ENCODE measurements at places on chromosomes 13 and 19.

GRCh38 chr19:1862424-1863327 is 703 bp downstream of the KLF16 start:
- DNase-seq, result no peak

DNA sequence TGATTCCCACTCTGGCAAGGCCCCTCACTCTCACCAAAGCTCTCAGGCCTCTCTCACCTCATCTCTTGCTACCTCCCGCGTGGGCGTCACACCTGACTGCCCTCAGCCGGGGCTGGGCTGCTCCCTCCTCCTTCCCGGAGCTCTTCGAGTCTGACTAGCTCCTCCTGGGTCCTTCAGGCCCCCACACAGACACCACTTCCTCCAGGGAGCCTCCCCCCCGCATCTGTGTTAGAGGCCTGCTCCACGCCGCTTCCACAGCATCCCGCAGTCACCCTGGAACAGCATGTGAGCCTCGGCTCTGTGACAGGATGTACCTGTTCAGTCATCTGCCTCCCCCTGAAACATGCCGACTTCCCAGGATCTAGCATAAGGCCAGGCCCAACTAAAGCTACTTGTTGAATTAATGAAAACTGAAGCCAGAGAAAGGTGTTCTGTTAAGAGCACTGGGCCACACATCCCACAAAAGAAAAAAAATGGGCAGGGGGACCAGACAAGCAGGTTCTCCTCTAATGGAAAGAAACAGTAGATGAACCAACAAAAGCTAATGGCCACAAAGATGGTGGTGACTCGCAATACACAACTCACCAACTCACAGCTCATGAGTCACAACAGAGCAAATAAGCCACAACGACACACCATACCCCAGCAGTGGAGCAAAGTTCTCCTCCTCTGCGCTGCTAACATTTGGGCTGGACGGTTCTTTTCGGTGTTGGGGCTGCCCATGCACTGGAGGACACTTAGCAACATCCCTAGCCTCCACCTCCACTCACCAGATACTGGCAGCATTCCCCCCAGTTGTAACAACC is 3.0 kb downstream of the PPP6R1 start:
- DNase-seq, result no peak

DNA sequence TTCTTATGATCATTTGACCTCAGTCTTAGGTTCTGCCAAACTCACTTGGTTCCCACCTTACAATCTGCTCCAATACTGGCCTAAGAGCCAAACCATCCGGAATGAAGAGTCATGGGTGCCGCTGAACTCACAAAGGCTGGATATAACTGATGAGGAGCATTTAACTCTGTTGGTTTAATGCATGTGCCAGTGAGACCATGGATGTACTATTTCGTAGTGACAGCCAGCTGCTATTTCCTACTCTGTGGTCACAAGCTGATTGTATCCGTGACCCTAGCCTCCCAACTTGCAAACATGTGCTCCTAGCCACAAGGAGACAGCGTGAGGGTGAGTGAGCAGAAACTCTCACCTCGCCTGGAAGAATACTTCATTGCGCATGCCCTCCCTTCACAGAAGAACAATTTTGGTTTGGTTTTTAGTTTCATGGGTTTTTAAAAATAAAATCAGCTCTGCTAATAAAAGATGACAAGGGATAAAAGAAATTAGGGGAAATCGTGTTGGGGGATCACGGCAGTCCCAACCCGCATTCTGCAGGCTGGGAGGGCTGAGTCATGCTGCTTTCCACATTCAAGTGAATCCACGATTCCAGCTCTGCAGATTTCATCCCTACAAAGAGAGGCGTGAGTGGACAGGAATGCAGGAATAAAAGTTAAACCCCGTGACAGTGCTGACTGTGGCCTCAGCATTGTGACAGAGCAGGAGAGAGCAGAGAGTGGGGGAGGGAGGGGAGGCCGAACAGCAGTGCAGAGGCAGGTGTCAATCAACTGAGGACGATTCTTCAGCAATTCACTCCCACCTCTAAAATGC is 66.8 kb upstream of the RAP2A start:
- DNase-seq, result no peak

GRCh38 chr19:3743486-3743885 is 18.0 kb downstream of the APBA3 start:
- DNase-seq, result no peak

DNA sequence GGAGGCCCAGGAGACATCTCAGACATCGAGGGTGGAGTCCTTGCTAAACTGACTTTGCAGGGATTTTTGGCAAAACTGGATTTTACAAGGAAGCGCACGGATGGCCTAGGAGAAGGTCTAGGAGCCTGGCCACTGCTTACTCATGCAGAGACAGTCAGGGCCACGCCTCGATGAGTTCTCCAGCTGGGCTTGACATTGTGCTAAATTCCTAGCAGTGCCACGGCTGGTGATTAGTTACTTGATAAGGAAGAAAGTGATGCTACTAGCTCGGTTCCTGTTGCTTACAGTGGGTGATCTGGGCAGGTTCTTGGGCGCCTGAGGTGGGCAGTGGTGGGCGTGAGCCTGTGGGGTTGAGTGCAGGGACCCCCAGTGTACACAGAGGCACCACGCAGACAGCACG is 143.4 kb downstream of the SOX1 start:
- DNase-seq, result no peak

GRCh38 chr13:46320406-46320805 is 66.6 kb downstream of the RUBCNL start:
- DNase-seq, result no peak

DNA sequence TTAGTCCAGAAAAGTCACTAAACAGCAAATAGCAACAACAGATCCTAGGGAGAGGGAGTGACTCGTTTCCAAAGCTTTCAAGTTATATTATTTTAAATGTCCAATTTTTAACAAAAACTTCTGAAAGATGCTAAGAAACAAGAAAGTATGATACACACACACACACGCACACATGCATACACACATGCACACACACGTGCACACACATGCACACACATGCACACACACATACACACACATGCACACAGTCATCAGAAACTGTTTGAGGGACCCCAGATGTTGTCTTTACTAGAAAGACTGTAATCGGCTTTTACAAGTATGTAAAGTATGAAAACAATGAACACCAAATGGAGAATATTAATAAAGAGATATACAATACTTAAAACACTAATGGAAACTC is 825.4 kb downstream of the UQCRFS1 start:
- DNase-seq, result no peak

DNA sequence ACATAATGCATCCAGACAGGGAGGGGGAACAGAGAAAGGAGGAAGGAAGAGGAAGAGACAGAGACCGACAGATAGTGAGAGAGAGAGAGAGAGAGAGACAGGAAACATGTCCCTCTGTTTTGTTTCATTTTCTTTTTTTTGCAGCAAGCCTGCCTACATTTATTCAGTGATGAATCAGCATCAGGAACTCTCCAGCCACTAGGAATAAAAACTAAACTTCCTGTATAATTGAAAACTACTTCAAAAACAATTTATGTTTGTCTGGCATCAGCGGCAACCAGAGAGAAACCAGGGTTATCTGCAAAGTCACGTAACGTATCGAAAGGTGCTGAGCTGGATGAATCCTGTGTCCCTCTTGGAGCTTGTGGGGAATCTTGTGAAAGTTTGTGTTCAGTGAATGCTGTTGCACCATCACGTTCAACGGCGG is 148.6 kb upstream of the SOX21 start:
- DNase-seq, result no peak

DNA sequence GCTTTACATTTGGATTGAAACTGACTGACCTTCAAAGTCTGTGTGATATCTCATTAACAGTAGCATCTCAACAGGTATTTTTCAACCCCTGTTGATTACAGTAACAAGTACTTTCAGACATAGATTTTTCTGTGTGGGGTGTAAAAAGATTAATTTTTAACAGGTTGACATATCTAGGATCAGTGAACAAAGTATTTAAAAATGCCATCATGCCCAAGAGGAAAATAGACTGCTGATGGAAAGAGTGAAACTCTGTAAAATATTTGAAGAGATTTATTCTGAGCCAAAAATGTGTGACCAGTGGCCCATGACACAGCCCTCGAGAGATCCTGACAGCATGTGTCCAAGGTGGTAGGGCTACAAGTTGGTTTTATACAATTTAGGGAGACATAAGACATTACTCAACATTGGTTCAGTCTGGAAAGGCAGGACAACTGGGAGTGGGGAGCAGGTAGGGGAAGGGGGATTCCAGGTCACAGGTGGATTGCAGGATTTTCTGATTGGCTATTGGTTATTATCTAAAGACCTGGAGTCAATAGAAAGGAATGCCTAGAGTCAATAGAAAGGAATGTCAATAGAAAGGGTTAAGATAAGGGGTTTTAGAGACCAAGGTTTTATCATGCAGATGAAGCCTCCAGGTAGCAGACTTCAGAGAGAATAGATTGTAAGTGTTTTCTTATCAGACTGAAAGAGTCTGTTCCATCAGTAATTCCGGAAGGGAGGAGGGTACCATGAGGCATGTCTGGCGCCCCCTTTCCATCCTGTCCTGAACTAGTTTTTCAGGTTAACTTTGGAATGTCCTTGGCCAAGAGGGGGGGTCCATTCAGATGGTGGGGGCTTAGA is 29.1 kb downstream of the TNFRSF19 start:
- DNase-seq, result no peak

GRCh38 chr19:3176715-3177501 is 1.7 kb upstream of the S1PR4 start:
- peak; percentile 76 for DNase-seq

DNA sequence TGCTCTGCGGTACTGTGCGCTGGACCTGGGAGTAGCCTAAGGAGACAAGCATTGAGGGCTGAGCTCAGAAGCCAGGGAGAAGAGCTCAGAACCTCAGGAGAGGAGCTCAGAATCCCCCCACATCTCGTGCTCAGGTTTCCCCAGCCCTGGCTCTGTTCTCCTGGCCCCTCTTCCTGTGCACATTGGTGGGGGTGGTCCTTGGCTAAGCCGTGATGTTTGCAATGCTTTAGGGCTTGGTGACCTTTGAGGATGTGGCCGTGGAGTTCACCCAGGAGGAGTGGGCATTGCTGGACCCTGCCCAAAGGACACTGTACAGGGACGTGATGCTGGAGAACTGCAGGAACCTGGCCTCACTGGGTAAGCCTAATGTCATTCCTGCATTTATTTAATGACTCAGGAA is 6.6 kb downstream of the ZNF557 start:
- no peak for DNase-seq

- DNase-seq, result no peak
Measured at GRCh38 chr13:91017031-91017668, 330.3 kb upstream of the MIR17HG start.

GRCh38 chr13:23583491-23583890 is 13.3 kb downstream of the TNFRSF19 start:
- no peak for DNase-seq

GRCh38 chr19:3136684-3137055 is 837 bp downstream of the GNA15 start:
- DNase-seq, result no peak

DNA sequence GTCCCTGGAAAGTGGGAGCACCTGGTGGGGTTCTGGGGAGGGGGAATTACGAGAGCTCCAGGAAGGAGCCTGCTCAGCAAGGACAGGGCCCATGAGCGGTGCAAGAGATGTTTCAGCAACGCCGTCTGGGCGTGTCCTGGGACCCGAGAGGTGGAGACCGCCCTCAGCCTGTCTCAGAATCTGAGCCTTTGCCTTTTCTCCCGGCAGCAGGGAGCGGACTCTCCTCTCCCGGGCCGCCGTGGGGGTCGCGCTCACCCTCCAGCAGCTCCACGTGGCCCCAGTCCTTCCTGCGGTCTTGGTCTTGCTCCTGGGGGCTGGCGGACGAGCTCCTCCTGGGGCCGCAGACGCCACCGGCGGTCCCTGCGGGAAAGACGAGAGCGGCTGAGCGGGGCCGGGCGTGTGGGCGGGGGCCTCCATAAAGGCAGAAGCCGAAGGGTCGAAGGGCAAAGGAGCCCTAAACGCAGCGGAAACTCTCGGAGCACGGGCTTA is 714 bp downstream of the POLRMT start:
- DNase-seq, result no peak

DNA sequence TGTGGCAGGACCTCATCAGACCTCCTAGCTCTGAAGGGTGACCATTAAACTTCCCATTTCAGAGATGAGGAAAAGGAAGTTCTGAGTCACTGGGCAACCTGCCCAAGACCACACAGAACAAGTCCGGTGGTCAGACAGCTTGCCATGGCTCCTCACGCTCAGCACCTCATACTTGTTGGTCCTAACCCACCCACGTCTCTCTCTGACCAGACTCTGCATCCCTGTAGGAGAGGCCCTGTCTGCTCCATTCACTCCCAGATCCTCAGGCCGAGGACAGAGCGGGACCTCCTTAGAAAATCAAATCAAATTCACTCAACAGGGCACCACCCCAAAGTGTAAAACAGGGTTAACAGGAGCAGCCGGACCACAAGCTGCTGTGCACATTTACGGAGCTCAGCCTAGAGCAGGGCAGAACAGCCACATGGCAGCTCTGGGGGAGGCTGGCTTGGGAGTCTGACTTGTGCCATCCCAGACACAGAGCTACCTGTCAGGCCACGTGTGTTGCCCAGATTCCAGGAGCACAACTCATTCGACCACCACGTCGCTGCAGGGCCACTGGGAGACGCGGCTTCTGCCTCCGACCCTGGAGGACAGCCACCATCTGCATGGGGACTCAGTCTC is 1.7 kb downstream of the MIER2 start:
- no peak for DNase-seq

GRCh38 chr13:103315711-103316110 is 249.5 kb upstream of the SLC10A2 start:
- no peak for DNase-seq

GRCh38 chr13:75160984-75161383 is 321.0 kb downstream of the TBC1D4 start:
- DNase-seq, result no peak

GRCh38 chr13:109667056-109667455 is 119.3 kb downstream of the IRS2 start:
- no peak for DNase-seq

DNA sequence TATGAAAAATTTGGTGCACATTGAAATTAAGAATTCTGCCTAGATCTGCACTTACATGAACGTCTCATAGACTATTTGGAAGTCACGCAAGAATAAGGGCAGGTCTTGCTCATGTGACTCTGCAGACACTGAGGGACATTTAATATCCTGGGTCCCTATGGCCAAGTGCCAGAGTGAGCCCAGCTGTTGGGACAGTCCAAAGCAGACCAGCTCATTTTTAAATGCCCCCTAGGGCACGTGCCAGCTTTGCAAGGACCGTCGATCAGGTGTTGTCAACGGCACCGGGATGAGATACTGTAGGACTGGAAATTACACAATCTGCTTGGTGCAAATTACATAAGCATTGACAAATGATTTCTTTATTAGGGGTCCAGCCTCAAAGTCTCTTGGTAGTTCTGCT is 293.6 kb downstream of the TEX29 start:
- no peak for DNase-seq

DNA sequence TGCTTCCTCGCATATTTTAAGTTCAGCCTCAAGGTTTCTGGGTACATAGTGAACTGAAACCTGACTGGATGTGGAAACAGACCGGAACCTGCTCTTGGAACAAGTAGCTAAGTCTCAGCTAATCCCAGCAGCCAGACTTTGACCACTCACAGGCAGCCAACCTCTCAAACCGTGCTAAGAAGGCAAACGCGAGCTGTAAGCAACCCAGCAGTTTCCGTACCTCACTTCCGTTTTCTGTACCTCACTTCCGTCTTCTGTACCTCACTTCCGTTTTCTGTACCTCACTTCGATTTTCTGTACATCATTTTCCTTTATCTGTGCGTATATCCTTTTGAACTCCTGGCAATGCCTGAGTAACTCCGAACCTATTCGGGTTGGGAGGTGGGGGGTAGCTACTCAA is 96.8 kb downstream of the SUCLA2 start:
- DNase-seq, result no peak

All from activated CD8-positive, alpha-beta memory T cell treated with anti-CD3 and anti-CD28 coated beads for 1 hour (primary cell).